ENCODE measurements at places on chromosomes 1 and 21.

DNA sequence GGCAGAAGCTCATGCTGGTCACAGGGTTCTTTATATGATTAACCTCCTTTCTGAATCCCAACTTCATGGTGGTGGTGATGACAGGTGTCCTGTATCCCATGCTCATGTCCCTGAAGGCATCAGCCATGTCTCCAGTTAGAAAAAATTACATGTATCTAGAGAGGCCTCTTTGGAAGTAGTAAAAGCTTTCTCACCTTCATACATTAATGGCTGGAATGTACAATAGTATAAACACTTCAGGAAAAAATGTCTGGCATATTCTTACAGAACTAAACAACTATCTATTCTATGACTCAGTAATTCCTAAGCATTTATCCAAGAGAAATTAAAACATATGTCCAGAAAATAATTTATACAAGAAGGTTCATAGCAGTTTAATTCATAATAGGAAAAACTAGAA is 34.0 kb downstream of the ADAM30 start:
- DNase-seq, result no peak

GRCh38 chr1:101394041-101394440 is 157.2 kb downstream of the S1PR1 start:
- no peak for DNase-seq

DNA sequence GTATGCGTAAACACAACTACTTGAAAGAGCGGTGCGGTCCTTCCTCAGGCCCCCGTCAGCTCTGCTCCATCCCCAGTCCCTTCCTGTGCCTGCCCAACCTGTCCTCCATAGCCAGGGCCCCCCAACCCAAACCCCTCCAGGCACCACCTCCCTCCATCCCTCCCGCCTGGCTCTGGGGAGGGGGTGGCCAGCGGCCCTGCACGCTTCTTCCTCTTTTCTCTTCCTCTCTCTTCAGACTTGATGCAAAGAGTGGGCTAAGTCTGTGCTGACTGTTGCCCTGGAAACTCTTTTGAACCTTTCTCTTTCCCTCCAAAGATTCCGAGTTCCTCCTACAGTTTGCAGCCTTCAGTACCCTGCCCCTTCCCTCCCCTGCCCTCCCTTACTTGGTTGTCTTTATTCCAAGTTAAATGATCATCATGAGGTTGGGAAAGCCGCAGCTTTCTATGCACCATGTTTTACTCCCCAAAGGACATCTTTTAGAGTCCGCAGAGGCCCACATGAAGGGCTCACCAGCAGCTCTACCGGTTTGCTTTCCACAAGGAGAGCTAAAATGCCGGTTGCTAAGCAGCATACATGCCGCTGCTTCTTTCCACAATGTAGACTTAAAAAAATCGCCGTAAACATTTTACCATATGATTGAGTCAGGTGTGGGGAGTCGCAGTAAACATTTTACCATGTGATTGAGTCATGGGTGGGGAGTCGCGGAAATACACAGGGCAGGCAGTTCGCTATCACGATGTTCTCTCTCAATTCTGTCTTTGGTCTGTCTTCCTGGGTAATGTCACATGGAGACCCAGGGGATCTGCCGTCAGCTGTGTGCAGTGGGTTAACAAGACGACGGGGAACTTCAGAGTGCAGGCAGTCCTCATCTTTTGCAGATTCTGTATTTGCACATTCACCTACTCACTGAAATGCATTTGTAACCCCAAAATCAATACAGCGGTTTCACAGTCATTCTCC is 525.3 kb downstream of the KIF26B start:
- no peak for DNase-seq

GRCh38 chr1:121587777-121588176 is 403.0 kb downstream of the SRGAP2C start:
- no peak for DNase-seq

- no peak for DNase-seq
Measured at GRCh38 chr1:61636376-61636775, 88.6 kb downstream of the TM2D1 start.

DNA sequence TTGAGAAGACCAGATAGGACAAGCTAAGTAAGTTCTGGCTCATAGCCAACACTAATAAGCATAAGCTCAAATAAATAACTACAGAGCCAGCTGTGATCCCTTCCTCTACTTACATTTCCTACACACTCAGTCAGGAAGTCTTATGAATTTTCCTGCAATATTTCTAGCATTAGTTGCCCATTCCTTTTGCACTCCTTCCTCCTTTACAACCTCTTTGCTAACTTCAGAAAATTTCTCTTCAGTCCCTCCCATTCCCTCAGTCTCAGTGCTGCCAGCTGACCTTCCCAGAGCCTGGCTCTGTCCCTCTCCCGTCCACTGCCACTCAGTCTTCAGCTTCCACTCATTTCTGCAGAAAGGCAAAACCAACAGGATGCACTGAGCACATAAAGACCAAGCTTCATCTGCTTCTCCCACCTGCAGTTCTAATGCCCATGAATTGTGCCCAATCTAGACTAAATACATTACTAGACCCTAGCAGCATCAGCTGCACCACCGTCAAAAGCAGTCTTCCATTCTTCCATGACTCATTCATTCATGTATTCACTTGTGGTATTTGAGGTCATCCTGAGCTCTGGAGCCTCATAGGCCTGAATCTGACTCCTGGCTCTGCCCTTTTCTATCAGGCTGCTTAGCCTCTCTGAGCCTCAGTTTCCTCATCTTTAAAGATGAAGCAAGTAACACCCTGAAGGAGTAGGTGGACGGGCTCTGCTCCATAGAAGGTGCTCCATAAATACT is 54.6 kb upstream of the SIPA1L2 start:
- DNase-seq, result no peak

GRCh38 chr1:1778663-1779319 is 521 bp upstream of the NADK start:
- DNase-seq, result peak; percentile 86

All from CD4-positive, alpha-beta T cell treated with Interleukin-12 subunit alpha and Interleukin-12 subunit beta, for 1 hour (primary cell).